ENCODE measurements at places on chromosomes 12 and 14.

DNA sequence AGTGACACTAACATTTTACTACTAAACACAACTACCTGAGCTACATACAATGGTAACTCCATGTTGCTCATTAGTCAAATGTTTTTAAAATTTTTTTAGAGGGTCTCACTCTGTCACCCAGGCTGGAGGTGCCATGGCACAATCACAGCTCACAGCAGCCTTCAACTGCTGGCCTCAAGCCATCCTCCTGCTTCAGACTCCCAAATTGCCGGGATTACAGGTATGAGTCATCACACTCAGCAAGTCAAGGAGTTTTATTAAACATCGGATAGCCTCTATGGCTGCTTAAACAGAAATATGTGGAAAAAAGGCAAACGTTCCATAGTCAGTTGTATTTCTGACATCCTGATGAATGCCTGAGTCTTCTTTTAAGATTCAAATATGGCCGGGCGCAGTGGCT lies 11.1 kb upstream of the NPFF start:
- DNase-seq, result no peak

DNA sequence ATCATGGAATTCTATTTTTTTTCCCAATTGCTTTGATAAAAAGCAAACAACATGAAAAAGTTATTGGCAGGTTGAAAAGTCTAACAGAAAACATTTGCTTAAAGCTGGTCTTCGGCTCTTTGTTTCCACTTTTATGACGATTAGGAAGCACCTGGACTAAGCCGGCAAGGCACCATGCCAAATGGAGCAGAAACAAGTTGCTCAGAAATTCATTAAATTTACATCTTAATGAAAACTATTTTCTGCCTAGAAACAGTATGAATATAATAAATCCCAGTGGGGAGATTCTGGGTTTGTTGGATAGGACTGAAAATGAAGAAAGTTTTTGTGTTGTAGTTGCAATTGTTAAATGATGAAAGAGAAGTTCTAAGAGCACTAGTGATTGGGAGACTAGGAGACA lies 51.4 kb upstream of the OR9K2 start:
- no peak for DNase-seq

DNA sequence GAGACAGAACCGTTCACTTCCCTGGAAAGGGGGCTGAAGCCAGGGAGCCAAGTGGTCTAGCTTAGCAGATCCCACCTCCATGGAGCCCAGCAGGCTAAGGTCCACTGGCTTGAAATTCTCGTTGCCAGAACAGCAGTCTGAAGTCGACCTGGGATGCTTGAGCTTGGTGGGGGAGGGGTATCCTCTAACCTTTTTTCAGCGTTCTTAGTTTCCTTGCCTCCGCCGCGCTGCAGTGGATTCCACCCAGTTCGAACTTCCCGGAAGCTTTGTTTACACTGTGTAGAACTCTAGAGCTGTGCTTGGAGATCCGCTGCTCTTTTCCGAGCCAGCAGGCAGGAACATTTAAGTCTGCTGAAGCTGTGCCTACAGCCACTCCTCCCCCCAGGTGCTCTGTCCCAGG lies 45.2 kb upstream of the FKBP4 start:
- DNase-seq, result no peak

DNA sequence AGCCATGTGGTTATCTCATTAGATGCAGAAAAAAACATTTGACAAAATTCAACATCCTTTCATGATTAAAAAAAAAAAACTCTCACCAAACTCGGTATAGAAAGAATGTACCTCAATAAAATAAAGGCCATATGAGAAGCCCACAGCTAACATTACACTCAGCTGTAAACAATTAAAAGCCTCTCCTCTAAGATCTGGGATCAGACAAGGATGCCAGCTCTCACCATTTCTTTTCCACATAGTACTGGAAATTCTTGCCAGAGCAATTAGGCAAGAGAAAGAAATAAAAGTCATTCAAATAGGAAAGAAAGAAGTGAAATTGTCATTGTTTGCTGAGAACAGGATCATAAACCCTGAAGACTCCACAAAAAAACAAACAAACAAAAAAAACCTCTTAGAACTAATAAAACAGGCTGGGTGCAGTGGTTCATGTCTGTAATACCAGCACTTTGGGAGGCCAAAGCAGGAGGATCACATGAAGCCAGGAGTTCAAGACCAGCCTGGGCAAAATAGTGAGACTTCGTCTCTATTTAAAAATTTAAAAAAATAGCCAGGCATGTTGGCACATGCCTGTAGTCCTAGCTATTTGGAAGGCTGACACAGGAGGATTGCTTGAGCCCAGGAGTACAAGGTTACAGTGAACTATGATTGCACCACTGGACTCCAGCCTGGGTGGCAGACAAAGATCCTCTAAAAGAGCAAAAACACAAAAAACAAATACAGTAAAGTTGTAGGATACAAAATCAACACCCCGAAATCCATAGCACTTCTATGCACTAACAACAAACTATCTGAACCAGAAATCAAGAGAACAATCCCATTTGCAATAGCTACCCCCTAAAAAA lies 114.4 kb downstream of the FOXA1 start:
- no peak for DNase-seq

GRCh38 chr14:50854521-50854920 lies 17.3 kb upstream of the ABHD12B start:
- DNase-seq, result no peak

GRCh38 chr14:103456167-103456835 lies 66.3 kb downstream of the CKB start:
- no peak for DNase-seq

- DNase-seq, result no peak
Observed at GRCh38 chr14:103095210-103095778, 769 bp downstream of the EXOC3L4 start.

DNA sequence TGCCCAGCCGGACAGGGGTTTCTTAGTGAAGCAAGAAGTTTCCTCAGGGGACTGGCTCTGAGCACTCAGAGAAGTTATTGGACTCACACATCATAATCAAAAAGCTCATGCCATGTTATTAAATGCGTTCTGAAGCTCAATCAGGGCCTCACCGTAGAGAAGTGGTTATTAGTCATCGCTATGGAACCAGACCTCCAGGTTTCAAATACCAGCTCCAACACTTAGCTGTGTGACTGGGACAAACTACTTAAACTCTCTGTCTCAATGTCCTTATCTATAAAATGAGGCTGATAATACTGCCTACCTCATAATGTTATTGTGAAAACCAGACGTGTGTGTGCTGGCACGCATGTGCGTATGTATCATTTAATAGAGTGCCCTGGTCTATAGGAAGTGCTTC lies 7.3 kb downstream of the STAT6 start:
- DNase-seq, result no peak

DNA sequence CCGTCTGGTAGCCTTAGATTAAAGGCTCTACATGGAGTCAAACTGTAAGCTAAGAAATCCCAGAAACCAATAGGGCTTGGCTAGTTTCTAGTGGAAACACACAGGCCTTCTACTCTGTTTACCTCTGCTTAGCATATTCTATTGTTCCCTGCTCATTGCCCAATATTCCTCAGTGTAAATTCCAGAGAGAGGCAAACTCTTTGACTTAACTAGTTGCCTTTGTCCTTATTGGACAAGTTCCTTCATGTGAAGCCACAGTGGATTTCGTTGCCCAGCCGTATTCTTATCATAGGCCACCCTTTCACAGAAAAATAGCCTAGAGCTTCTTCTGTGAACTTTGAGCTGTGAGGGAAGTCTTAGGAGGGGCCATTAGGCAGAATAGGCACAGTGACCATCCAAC lies 186.1 kb downstream of the PLCZ1 start:
- DNase-seq, result no peak

GRCh38 chr12:33589576-33590114 lies 150.0 kb upstream of the SYT10 start:
- DNase-seq, result no peak

DNA sequence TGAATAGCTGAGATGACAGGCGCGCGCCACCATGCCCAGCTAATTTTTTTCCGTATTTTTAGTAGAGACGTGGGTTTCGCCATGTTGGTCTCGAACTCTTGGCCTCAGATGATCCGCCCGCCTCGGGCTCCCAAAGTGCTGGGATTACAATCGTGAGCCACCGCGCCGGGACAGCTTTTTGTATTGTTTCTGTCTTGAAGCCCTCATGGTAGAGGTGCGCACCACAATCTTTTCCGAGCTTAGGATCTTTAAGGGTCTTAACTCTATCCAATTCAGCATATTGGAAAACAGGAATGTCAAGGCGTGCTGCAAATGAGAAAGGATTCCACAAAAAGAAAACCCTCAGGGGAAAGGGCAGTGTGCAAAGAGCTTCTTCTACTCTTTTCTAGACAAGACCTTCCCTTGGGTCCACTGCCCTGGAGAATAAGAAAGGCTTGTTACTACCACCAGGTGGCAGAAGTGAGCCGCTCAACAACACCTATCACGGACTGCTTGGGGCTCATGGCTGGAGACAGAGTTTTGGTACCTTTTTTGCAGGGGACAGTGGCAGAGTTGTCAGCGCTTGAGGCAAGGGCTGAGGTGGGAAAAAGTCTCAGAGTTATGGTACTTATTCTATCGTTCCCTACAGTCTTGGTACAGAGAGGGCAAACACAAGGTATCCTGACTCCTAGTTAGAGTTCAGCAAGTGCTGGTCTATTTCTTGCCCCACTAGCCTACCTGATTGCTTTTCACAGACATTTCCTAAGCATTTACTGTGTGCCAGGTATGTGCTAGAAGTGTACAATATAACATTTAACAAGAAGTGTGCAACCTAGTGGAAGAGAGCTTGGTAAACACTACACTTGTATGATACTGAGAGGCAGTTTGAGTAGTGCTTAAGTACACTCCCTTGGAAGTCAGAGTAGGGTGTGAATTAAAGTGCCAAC lies 16.4 kb upstream of the SP7 start:
- peak; percentile 84 for DNase-seq

GRCh38 chr14:73913256-73913655 lies 26.6 kb downstream of the ZNF410 start:
- DNase-seq, result no peak

- DNase-seq, result no peak
Observed at GRCh38 chr12:59155448-59155847, 235.1 kb upstream of the LRIG3 start.

DNA sequence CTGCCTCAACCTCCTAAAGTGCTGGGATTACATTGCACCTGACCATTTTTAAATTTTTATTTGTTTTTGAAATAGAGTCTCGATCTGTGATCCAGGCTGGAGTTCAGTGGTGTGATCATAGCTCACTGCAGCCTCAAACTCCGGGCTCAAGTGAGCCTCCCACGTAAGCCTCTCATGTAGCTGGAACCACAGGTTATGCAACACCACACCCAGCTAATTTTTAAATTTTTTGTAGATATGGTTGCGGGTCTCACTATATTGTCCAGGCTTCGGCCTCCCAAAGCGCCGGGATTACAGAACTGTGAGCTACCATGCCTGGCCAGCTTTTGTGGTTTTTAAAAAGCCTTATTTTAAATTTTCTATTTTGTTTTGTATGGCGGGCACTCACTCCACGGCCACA lies 2.2 kb upstream of the DRAM1 start:
- DNase-seq, result no peak

DNA sequence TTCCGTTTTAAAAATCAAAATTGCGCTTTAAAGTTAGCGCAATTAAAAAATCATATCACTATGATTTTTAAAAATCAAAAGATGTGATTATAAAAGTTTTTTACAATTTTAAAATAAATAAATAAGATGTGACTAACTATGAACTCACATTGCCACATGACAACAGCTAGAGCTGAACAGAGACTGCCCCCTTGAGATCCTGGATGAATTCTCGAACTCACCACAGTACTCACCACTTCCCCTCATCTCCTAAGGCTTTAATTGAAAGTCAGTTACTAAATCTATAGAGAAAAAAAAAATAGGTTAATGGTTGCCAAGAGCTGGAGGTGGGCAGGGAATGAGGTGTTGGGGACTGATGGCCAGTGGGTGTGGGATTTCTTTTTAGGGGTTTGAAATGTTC lies 384.2 kb downstream of the ZFP36L1 start:
- DNase-seq, result peak; percentile 42

- no peak for DNase-seq
Observed at GRCh38 chr12:93109551-93110203, 180.6 kb upstream of the EEA1 start.

DNA sequence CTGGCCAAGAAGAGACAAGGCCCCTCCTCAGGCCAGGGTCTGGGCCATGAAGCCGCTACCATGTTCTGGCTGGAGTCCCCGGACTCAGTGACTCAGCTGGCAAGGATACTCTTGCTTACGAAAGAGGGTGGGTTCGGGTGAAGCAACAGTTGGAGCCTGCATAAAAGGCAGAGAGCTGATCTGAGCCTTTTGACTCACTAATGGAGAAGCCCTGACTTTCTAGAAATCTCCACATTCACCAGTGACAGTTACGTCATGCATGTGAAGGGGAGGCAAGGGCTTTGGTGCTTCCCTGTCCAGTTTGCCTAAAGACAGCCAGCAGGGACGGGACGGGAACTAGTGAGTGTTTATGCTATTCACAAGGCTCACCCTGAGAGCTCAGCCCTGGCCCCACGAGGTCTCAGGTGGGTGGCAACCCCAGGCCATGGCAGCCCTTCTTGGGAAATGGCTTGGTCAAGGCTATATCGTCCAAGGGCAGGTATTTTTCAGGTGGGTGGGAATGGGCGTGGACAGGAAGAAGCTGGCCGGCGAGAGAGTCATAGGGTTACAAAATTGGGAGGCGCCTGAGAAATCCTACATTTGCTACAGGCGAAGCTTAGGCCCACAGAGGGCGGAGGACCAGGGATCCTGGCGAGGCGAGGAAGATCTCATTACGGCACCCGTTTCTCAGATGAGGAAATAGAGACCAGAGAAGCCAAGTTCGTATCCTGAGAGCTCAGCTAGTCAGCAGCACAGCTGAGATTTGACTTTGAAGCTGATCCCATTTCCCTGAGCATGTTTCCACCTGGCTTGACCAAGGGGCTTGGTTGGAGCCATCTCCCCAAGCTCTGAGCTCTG lies 314.6 kb downstream of the BCL11B start:
- DNase-seq, result peak; percentile 68

- DNase-seq, result no peak
Observed at GRCh38 chr12:32115404-32116104, 8.9 kb downstream of the BICD1 start.

DNA sequence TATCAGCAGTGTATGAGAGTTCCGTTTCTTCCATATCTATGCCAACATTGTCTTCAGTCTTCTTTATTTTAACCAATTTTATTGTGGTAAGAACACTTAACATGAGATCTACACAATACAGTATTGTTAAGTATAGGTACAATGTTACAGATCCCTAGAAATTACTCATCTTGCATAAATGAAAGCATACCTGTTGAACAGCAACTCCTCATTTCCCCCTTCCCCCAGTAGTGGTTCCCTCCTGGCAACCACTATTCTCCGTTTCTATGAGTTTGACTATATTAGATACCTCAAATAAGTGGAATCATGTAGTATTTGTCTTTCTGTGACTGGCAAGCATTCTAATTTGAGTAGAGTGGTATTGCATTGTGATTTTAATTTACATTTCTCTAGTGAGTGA lies 150.5 kb downstream of the CRADD start:
- no peak for DNase-seq
